Central memory CD8-positive, alpha-beta T cell (primary cell): ENCODE measurements at places on chromosomes 13 and 19.

- no peak for DNase-seq
Observed at GRCh38 chr13:108919036-108919907, 289.9 kb downstream of the MYO16 start.

- no peak for DNase-seq
Observed at GRCh38 chr19:51337141-51337860, 4.6 kb downstream of the VSIG10L start.

DNA sequence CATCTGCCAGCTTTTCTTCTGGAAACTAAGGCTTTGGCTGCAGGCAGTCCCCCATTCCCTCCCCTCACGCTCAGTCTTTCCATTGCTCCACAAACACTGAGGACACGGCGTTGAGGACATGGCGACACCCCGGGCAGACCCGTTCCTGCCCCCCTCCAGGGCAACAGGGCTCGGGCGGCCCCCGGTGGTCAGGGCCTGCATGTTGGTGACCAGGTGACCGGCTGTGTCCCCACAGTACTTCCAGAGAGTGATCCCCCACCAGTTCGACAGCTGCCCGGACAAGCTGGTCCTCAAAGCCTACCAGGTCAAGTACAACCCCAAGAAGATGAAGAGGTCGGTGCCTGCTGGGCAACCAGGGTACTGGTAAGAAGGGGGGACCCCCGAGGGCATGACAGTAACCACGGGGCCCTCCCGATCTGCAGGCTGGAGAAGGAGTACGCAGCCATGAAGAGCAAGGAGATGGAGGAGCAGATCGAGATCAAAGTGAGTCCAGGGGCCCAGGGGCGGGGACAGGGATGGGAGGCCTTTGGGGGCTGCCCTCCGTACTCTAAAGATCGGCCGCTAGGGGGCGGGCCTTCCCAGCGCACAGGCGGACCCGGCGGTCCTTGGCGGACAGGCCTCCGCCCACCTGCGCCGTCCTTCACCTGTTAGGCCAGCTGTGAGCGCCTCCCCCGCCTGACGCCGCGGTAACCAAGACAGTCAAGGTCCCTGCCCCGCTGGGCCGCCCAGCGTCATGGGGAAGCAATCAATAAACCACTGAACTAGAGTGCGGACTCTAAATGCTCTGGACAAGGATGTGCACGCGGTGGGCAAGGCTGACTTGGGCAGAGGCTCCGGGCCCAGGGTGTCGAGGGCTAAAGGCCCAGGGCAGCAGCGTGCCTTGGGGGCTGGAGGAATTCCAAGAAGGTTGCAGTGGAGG lies 21.1 kb downstream of the PRR36 start:
- peak; percentile 47 for DNase-seq

DNA sequence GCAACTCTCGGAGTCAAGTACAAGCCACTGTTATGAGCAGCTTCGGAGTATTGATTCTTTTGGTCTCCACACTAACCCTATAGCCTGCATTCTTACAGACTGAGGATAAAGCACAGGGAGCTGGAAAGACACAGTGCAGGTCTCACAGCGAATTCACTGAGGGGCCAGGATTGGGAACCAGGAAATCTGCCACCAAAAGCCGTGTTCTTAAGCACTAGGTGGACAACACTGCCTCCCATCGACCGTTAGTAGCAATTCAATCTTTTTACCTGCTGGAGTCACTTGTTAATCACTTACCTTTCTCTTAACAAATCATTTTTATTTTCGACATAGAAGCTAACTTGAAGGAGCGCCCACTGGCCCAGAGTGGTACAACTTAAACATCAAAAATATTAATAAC lies 6.3 kb downstream of the PMIS2 start:
- DNase-seq, result no peak

GRCh38 chr13:47036294-47037008 lies 139.6 kb upstream of the HTR2A start:
- no peak for DNase-seq

DNA sequence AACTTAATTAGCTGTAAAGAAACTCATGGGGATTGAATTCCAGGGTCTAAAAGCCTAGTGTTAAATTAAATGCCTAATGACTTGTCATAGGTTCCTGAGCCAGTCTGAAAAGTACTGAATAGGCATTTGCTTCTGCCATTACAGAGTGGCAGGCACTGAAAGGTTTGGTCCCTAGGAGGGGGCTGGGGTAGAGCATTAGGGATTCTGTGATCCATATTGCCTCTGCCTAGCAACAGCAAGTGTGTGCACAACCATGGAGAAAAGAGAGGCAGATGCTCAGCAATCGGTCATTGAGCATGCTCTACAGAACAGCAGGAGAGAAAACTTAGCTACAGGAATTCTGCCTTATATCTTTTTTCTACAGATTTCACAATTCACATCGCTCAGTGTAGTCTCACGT lies 133.5 kb downstream of the TRPC4 start:
- no peak for DNase-seq
